ENCODE measurements at places on chromosomes 4 and X.

DNA sequence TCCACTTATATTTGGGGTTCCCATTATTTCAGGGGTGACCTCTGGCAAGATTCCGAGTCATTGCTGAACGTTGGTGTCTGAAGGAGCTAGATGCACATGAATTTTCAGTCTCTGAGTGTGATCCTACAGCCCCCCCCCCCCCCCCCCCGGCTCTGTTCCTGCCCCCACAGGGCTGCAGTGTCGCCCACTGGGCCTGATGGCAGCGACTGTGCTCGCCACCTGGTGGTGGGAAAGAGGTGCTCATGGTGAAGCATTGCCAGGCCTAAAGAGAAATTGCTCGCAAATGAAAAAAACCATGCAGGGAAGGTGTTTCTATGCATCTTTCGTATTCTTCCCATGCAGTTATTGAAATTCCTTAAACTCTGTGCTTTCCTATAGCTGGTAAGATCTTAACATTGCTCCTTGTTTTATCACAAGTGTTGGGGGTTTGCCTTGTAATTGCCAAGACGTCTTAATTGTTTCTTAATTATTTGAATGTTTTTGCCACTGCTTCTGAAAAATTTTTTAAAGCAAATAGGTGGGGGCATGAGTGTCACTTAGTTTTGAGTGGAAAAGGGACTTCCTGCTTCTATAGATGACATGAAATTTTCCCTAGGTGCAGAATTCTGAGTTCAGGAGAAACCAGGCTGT lies 63.2 kb downstream of the CLDN22 start:
- DNase-seq: peak; percentile 25

DNA sequence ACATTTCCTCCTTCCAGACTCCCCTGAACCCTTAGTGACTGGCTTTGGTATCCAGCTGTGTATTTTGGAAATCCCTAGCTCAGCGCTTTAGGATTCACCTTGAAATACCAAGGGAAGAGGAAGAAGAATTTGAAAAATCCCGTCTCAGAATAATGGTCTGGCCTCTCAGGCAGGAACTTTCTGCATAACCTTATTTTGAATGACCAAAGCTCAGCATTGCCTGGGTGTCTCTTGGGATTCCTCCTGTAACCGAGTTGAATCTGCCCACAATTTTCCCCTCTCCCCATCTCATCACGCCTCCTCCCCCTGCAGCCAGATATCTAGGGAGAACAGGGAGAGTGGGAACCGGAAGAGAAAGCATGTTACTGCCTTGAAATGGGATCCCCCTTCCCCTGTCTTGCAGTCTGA lies 116.2 kb downstream of the SMIM20 start:
- no peak for DNase-seq

DNA sequence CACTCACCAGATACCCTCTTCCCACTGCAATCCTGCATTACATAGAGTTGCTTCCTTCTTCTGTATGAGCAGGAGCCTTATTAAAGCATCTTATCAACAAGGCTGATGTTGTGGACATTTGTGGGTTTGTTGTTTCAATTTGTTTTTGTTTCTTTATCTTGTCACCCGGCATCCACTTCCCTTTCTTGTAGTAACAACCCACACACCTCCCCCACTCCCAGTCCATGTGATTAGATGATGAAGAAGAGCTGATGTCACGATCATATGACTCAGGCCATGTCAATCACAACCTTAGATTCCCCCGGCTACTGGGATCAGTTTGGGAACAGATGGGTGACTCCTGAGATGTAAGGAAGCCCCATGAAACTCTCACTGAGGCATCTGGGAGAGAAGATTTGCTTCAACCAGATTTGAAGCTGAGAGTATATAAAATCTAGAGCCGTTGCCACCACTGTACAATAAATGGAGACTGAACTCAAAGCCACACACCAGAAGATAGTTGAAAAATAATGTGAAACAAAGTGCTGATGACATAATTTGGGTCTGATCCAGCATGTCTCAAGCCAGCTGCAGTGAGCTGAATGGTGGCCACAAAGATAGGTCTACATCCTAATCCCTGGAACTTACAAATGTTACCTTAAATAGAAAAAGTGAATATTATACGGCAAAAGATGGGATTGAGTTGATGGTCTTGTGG lies 34.1 kb upstream of the SRD5A3 start:
- no peak for DNase-seq

DNA sequence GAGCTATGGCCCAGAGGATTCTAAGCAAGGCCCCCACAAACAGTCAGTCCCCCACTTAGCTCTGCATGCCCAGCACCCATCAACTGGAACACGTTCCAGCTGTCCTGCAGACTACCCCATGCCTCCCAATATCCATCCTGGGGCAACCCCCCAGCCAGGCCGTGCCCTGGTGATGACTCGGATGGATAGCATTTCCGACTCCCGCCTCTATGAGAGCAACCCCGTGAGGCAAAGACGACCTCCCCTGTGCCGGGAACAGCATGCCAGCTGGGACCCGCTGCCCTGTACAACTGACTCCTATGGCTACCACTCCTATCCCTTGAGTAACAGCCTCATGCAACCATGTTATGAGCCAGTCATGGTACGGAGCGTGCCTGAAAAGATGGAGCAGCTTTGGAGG lies 32.0 kb downstream of the LAS1L start:
- DNase-seq: no peak

DNA sequence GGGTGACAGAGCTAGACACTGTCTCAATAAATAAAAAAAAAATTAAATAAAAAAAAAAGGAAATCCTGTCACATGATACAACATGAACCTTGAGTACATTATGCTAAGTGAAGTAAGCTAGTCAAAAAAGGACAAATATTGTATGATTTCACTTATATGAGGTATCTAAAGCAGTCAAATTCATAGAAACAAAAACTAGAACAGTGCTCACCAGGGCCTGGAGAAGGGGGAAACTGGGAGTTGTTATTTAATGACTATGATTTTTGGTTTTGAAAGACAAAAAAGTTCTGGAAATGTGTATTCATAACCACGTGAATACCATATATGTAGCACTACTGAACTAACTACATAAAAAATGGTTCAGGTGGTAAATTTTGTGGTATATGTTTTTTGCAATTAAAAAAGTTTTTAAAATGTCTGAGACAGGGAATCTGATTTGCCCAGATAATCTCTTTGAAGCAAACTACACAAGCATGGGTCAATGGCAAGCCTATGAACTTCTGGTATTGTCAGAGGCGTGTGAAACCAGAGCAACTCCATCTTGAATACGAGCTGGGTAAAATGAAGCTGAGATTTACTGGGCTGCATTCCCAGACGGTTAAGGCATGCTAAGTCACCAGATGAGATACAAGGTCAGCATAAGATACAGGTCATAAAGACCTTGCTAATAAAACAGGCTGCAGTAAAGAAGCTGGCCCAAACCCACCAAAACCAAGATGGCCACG lies 42.3 kb downstream of the ANAPC10 start:
- DNase-seq: no peak

- DNase-seq: no peak
Measured at GRCh38 chrX:106249706-106250379, 81.7 kb downstream of the PWWP3B start.

- DNase-seq: no peak
Measured at GRCh38 chr4:121200795-121201472, 36.8 kb upstream of the TNIP3 start.

GRCh38 chrX:56788229-56788628 lies 59.2 kb downstream of the NBDY start:
- no peak for DNase-seq

- no peak for DNase-seq
Measured at GRCh38 chr4:16627999-16628398, 270.4 kb downstream of the LDB2 start.

DNA sequence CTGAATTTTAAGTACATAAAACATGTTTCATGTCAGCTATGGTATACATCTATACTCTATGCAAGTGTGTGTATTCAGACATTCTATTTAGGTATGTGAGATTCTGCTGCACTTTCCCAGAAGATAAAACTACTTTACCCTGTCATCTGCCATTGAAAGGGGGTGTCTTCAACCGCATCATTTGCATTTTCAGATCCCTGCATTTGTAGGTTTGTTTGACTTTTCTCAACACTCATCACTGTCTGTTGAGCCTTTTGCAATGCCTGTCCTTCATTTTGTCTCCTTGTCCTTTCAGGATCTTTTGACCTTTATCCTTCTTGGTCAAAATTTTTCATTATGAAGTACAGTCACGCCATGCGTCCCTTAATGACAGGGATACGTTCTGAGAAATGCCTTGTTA lies 103.5 kb downstream of the TMA16 start:
- no peak for DNase-seq

- no peak for DNase-seq
Measured at GRCh38 chrX:148976571-148977400, 476.4 kb downstream of the AFF2 start.

GRCh38 chr4:1534876-1535526 lies 128.8 kb upstream of the NKX1-1 start:
- DNase-seq: no peak

DNA sequence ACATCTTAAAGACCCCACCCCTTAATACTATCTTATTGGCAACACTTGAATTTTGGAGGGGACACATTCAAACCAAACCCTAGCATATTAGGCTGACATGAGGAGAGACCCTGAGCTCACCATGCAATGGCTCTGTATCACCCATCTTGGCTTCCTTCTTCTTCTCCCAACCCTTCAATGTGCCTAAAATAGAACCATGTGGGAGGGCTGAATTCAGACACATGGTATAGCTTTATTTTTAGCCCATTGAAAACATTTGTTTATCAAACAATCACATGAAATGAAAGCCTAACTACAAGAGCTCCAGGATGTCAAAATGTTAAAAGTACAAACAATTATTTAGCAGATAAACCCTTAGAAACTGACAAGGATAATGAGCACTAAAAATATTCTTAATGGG lies 81.6 kb downstream of the RASL11B start:
- DNase-seq: no peak

DNA sequence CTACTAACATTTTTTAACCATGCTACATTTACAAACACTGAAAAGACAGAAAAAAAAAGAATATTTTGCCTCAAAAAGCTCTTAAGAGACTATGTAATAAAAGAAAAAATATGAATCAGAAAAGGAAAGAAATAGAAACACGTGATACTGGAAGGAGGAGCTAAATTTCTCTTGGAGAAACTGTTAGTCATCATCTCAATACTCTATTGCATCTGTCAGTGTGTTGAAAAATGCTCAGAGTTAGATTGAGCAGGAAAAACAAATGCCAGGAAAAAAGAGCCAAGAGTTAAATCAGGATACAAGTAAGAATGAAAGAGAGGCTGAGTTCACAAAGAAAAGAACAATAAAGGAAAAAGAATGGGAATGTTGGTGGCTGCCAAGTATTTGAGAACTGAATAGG lies 2.6 kb downstream of the RAB28 start:
- no peak for DNase-seq

- DNase-seq: no peak
Measured at GRCh38 chr4:122456231-122457116, at the start of gene IL2. Gene IL2, minus strand, starts transcription at chr4:122456725. Its CDS starts 285 bp downstream, at chr4:122456440.

DNA sequence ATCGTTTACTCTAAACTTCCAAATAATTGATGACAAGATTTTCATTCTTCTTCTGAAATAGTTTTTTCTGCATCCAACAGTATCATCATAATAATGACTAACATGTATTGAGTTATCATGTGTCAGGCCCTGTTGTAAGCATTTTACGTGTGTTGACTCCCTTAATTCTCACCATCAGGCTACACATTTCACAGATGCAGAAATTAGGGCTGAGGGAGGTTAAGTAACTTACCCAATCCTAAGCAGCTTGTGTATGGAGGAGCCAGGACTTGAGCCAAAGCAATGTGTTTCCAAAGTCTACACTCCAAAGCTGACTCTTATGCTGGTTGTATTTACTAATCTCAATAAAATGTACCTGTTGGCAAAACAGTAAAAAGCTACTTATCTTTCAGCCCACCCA lies 11.2 kb upstream of the KDR start:
- no peak for DNase-seq

GRCh38 chr4:82833696-82834313 lies 35.2 kb upstream of the SCD5 start:
- DNase-seq: no peak

- no peak for DNase-seq
Measured at GRCh38 chrX:154357205-154357604, 17.2 kb downstream of the FLNA start.

DNA sequence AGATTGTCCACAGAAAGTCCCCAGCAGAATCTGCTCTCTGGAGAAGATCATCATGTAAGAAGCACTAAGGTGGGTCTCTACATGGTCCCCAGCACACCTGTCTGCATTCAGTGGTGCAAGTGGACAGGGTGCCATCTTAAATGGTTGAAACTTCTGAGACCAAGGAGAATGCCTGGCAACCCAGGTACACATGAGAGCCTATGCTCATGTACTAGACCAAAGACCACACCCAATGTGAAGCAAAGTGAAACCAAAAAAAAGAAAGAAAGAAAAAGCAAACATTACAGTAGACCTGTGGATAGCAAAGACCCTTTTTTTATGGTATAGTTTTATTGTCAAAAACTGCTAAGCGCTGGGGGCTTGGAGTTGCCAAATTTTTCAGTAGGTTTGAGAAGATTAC lies 15.0 kb downstream of the CD40LG start:
- no peak for DNase-seq

DNA sequence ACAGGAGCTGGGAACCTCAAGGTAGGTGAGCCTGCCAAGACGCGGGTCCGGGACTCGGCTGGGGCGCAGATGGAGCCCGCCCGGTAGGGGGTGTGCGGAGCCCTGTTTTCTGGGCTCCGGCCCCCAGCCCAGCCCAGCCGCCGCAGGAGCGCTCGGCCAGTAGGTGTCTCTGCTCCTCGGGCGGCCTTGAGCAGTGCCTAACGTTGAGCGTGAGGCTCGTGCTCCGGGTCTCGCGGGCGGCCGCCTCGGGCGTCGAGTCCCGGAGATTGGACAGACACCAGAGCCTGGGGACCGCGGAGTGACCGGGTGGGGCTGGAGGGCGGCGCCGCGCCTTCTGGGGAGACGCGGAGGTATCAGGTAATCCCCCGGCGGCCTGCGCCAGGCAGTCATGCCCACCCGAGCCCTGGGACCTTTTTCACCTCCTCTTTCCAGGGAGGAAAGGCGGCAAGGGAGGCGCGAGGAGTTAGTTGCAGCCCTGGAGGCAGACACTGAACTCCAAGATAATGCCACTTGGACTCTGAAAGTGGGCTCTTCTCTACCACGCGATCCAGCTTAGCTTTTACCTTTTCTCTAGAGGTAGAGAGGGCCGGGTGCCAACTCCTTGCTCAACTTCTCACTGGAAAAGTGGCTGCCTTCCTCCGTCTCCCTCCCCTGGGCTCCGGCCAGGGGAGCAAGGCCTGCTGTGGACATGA lies 14.5 kb upstream of the FGG start:
- DNase-seq: peak; percentile 18

- DNase-seq: no peak
Measured at GRCh38 chr4:169988252-169988651, 37.9 kb downstream of the MFAP3L start.
